ENCODE measurements at places on chromosomes 12 and 14. TPM values are rescaled to one million over a fixed set of nuclear protein-coding genes. Genes with fewer than 3 reads are reported as not detected.

The RPL10L gene
- polyA plus RNA-seq: not detected

The SLC22A17 gene
- 47.2 TPM for polyA plus RNA-seq

The ASCL1 gene
- not detected for polyA plus RNA-seq

The TECPR2 gene
- polyA plus RNA-seq: 10.1 TPM

The PRH2 gene
- polyA plus RNA-seq: not detected

The PIWIL1 gene
- not detected for polyA plus RNA-seq

The FOXJ2 gene
- 10.0 TPM for polyA plus RNA-seq

All from right cardiac atrium (tissue), 5 donors.